Mammary epithelial cell (primary cell): ENCODE measurements at places on chromosomes 12 and 14. TPM values are rescaled to one million over a fixed set of nuclear protein-coding genes. Genes with fewer than 3 reads are reported as not detected.

- no peak for DNase-seq
Observed at GRCh38 chr12:90292183-90292582, 583.5 kb upstream of the ATP2B1 start.

DNA sequence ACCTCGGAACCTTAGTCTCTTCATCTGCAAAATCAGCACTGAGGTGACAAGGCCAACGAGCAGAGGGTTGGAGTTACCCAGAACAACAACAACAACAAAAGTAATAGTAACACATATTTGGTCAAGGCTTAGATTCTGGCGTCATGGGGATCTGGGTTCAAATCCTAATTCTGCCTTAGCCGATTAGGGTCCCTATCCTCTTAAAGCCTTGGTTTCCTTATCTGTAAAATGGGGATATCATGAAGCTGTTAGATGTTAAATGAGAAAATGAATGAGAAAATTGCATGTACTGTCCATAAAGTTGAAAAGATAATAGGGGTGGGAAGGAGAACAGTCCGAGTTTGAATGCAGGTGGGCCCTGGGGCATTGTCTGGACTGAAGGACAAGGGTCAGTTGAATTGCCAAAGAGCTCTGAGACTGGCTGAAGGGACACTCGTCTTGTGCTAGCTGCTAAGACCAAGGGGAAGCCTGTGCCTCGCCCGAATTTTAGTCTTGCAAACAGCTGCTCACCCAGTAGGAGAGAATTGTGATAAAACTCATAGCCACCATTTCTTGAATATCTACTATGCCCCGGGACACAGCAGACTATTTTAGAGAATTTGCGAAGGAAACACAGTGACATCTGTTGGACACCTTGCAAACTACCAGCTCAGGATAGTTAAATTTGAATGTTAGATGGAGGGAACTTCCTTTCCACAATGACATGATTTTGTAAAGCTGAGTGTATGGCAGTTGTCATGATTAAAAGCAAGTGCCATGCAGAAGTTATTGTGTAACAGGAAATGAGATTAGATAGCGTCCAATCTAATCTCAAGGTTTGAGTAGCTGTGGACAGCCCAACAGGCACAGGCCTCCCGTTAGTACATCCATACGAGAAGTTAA, 6.8 kb upstream of the HNF1A start:
- DNase-seq: peak; percentile 50

DNA sequence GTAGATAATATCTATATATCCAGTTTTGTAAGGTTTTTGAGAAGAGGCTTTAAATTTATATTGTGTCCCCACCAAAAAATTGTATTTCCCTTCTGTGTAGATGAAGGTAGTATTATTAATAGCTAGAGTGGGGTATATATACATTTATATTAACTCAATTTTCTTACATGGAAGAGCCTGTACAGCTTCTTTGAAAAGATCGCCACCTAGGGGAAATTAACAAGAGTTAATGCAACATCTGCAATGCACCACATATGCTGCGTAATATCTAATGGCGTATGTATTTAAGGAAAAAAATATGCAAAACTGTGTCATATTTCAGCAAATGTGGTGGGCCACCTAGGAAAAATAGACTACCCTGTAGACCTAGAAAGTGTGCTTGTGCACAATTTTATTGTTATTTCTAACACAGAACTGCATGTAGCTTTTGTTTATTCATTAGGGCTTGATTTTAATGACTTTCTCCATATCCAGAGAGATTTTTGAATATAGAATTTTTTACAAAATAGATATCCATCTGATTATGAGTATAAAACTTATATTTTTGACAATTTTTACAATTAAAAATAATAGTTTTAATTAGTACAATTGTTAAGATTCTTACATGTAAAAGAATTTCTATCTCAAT, 14.0 kb downstream of the CCER1 start:
- peak; percentile 32 for DNase-seq

DNA sequence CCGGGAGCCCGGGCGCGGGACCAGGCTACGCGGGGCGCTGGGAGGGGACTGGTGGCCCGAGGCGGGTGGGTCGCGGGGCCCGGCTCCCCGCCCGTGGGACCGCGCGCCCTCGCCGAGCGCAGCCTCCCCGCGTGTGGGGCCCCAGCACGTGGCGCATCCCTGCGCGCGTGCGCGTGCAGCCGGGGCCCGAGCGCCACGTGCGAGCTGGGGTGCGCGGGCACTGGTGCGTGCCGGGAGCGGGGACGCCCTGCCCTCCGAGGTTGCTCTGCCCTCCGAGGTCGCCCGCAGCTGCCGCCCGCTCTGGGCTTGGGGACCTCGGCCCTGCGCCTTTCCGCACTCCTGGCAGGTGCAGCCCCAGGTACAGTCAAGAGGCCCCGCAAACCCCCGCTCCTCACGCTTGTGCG, 365 bp upstream of the CCDC88C start:
- DNase-seq: no peak

DNA sequence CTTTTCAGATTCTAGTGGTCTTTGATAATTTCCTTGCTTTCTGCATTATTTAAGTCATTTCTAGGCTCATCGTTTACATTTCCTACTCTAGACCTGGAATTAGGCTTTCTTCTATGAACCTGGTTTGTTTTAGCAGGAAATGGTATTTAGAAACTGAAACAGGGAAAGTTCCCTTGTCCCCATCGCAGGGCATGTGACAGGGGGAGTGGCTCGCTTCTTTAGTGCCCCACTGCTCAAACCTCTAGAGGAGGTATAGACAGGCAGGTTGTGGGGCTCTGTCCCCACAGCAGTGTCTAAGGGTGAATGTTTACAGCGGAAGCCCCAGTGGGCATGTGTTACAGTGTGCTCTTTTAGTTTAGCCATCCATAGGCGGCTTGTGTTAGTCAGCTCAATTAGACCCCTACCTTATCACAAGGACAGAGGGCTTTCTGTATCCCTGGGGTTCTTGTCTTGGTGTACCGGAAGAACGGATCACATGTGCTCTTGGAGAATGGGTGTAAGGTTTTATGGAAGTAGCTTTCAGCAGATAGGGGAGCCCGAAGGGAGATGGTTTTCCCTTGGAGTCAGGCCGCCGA, 25.0 kb downstream of the IFT81 start:
- no peak for DNase-seq

- DNase-seq: no peak
Observed at GRCh38 chr12:120936197-120936596, 32.0 kb upstream of the SPPL3 start.

- no peak for DNase-seq
Observed at GRCh38 chr12:8661016-8661415, 1.6 kb downstream of the MFAP5 start.

DNA sequence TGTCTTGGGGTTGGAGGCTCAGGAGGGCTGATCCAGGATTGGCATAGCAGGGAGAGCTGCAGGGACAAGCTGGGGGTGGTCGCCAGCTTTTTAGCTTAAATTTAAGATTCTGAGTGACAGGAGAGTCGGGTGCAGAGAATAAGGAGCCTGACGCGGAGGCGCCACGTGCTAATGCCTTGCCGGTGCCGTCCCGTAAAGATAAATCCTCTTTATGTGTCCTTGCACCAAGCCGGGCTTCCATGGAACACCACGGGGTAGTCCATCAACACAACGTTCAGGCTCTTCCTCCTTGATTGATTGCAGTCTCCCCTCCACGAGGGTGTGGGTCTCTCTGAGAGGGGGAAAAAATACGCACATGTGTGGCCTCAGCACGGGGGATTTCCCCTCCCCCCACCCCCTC, 3.9 kb downstream of the DLK1 start:
- no peak for DNase-seq

DNA sequence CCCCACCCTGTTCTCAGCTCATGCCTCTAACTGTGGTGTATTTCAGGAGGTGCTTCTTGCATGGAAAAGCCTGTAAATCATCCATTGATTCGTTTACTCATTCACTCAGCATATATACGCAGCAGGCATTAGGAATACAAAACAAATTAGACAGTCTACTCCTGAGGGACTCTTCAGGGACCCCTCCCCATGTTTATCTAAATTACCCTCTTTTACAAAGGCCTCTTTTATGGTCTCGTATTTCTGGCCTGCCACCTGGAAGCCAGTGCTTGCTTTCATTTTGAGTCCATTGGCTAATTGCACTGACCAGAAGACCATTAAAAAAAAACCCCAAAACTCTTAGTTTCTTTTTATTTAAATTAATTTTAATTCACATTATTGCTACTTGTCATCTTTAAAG, 134.4 kb downstream of the DACT1 start:
- no peak for DNase-seq

- DNase-seq: no peak
Observed at GRCh38 chr14:34620839-34621238, 9.1 kb downstream of the SNX6 start.

GRCh38 chr12:10301103-10301502, 6.6 kb upstream of the KLRD1 start:
- DNase-seq: peak; percentile 44

- DNase-seq: no peak
Observed at GRCh38 chr14:32865827-32866376, 72.8 kb upstream of the NPAS3 start.

- DNase-seq: peak; percentile 63
Observed at GRCh38 chr14:45253754-45254310, 830 bp upstream of the MIS18BP1 start.

GRCh38 chr12:122999986-123000420, 19.5 kb downstream of the ARL6IP4 start:
- no peak for DNase-seq

DNA sequence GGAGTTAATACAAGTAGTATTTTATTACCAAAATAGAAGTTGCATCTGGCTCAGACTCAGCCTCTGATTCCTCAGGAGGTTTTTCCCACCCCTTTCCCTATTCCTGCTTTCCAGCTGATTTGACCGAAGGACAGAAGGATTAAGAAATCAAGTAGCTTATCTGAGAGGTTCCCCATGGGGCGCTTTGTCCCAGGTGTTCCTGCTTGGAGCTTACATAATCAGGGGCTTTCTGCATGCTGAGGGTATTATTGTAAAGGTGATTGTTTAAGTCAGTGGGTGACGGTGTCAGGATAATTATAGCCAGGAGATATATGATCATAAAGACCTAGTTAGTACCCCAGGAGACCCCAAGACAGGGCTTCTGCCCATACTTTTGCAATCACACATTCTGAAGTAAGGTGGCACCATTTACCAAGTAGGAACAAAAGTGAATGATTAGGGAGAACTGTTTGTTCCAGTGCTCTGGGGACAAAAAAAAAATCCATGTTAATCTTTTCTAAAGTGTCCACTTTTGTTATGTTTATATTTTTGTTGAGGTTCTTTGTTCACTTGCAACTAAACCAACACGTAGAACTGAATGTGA, 921.3 kb downstream of the NRXN3 start:
- DNase-seq: no peak

DNA sequence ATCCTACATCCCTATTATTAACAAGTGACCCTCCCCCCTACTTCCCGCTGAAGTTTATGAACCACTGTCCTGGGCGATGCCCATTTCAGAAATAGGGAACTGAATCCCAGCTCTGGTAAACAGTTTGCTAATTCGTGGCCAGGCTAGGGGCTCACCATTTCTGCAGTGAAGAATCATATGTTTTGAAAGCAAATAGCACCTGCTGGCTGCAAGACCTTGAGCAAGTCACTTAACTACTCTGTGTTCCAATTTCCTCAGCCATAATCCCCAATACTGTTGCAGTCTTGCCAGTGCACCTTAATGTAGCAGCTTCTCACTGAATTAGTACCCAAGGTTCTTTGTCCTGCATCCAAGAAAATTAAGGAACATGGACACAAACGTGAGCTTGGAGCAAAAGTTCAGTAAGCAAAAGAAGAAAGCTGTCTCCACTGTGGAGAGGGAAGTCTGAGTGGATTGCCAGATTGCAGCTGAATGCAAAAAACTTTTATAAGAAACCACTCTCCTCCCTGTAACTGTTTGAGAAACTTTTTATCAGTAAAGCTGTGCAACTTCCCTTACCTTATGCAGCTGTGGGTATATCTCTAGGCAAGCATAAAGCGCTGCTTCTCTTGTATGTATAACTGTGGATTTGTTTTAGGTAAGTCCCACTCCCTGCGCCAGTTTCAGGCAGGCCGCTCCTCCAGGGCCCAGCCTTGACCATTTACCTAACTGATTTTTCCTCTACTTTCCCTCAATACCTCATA, 824 bp downstream of the OAS1 start:
- DNase-seq: no peak

GRCh38 chr12:44502681-44503080, 373.4 kb downstream of the NELL2 start:
- no peak for DNase-seq

DNA sequence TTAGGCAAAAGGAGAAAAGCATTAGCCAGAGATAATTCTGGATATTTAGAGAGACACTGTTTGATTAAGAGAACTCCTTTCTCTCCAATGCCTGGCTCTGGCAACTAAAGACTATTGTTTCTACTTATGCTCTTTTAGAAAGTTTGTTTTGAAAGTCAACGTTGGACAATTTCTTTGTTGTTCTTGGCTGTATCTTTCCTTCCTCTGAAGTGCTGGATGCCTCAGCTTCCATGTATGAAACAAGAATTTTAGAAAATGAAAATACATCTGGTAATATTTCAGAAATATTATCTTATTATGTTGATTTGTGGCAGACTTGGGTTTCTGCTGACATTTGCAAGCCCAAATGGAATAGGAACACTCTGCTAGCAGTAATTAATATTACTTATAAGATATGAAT, 382.6 kb downstream of the SNAPC1 start:
- DNase-seq: no peak

DNA sequence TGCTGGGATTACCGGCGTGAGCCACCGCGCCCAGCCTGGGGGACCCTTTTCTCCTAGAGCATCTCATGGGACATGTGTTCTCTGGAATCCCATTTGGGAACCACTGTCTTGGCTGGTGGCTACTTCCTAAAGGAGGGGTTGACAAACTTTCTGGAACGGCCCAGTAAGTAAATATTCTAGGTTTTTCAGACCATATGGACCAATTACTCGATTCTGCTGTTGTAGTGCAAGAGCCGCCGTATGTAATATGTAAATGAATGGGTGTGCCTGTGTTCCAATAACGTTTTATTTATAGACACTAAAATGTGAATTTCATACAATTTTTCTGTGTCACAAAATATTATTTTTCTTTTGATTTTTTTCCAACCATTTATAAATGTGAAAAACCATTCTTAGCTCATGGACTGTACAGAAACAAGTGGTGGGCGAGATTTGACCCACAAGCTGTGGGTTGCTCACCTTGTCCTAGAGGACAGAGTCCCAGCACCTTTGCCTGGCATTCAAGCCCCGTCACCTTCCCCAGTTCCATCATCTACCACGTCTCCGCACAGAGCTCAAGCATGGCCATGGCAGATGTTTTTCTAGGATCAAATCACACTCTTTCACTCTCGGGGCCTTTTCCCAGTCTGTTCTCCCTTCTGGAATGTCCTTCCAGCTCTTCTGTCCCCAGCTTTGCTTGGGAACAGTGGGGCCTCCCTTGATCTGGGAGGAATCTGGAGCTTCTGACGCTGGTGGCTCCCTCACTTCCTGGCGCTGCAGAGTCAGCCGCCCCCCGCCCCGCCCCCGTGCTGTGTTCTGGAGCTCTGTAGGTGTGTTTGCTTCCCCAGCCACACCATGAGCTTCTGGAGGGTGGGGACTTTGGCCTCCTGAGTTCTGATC, 17.9 kb upstream of the RCOR1 start:
- no peak for DNase-seq

SLC38A4 gene
- total RNA-seq: 0.17 TPM

TDRD9 gene
- 7.1 and 7.3 TPM in 2 replicates for total RNA-seq

CCDC198 gene
- not detected for total RNA-seq

CPNE6 gene
- not detected in 2 replicates for total RNA-seq

ZFYVE26 gene
- 14.8 and 15.0 TPM in 2 replicates for total RNA-seq

LRFN5 gene
- 0.33 TPM for total RNA-seq

WIF1 gene
- not detected for total RNA-seq

SLC7A7 gene
- 1.0 TPM for total RNA-seq

PPFIBP1 gene
- 114 TPM for total RNA-seq

DPY19L2 gene
- total RNA-seq: 0.61 and 0.92 TPM in 2 replicates

GALNT16 gene
- 0.09 TPM in 1 of 2 replicates, not detected in the other for total RNA-seq

CELA1 gene
- total RNA-seq: not detected

GPRC5D gene
- total RNA-seq: not detected in 2 replicates

PROX2 gene
- total RNA-seq: not detected in 2 replicates

PLEKHH1 gene
- total RNA-seq: 6.7 TPM

VRTN gene
- total RNA-seq: not detected
